Hippocampal formation (tissue), 2 donors: ENCODE measurements at places on chromosomes 1 and 21.

DNA sequence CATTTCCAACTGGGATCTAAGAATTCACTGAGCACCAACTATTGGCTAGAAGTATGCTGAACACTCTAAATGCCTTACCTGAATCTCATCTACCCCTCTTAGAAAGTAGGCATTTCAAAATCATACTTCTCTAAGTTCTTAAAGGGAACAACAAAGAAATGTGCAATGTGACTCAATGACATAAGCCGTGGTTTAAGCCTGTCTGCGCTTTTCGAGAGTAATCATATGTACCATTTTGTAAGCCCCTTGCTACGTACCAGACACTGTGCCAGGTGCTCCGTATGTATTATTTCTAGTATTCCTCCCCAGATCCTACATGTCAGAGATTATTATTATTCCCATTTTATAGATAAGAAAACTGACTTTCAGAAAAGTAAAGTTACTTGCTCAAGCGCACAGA is 454.2 kb downstream of the SETD4 start:
- no peak for DNase-seq

GRCh38 chr1:91770667-91771268 is 115.2 kb downstream of the TGFBR3 start:
- no peak for DNase-seq

GRCh38 chr1:227576189-227576588 is 12.8 kb downstream of the ZNF678 start:
- no peak for DNase-seq

GRCh38 chr1:95679262-95679661 is 445.3 kb downstream of the RWDD3 start:
- no peak for DNase-seq

- no peak for DNase-seq
These were observed 88.5 kb upstream of the VAV3 start for GRCh38 chr1:108053270-108054013.

DNA sequence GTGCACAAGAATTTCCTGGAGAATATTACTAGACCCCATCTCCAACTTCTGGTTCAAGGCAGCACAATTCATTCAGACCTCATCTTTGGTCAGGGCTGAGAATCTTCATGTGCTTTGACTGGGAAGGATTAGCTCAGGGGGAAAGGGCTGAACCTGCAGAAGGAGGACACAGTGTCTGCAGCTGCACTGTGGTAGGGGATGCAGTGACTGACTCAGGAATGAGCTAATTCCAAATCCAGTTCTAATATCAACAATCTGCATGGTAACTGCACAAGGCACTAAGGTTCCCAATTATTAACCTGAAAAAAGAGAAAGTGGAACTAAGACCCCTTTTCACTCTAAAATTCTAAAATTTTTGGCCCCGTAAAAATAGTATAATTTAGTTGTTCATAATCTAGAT is 31.6 kb downstream of the TTLL7 start:
- DNase-seq, result no peak

DNA sequence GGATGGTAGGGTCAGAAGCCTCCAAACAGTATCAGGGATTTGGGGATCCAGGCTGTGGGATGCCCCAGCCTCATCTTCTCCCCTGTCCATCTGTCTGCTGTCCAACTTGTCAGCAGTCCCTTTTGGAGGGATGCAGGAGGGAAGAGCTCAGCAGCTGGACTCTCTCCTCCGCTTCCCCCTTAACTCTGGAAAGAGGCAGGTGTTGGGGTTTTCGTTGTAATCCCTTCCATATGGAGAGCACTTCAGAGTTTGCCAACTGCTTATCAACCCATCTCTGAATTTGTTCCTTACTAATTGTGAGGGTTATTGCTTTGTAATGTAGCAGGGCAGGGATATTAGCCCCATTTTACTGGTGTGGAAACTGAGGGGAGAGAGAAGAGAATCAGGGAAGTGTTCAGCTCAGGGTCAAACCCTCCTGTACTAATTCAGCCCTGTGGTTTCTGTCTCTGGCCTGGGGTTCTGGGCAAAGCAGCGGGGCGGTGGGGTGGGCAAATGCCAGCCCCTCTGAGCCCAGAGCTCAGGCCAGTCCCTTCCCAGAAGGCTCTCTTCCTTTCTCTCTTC is 3.2 kb downstream of the CITED4 start:
- no peak for DNase-seq

DNA sequence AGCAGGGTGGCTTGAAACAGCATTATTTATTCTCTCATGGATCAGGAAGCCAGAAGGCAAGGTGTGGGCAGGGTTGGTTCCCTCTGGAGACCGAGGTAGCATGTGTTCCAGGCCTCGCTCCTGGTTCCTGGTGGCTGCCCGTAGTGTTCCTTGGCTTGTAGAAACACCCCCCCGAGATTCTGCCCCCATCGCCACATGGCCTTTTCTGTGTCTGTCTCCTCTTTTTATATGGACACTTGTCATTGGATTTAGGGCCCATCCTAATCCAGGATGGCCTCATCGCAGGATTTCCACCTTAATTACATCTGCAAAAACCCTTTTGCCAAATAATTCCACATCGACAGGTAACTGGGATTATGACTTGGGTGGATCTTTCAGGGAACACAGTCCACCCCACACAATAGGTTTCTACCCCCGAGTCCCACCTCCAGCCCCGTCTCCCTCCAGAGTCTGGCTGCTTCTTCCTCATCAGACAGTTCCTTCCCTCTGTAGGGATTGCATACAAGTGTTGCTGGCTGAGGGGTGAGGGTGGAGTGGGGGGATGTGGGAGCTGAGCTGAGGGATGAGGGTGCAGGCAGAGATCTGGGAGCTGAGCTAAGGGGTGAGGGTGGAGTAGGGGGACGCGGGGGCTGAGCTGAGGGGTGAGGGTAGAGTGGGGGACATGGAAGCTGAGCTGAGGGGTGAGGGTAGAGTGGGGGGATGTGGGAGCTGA is 12.3 kb upstream of the NPHP4 start:
- DNase-seq, result no peak

DNA sequence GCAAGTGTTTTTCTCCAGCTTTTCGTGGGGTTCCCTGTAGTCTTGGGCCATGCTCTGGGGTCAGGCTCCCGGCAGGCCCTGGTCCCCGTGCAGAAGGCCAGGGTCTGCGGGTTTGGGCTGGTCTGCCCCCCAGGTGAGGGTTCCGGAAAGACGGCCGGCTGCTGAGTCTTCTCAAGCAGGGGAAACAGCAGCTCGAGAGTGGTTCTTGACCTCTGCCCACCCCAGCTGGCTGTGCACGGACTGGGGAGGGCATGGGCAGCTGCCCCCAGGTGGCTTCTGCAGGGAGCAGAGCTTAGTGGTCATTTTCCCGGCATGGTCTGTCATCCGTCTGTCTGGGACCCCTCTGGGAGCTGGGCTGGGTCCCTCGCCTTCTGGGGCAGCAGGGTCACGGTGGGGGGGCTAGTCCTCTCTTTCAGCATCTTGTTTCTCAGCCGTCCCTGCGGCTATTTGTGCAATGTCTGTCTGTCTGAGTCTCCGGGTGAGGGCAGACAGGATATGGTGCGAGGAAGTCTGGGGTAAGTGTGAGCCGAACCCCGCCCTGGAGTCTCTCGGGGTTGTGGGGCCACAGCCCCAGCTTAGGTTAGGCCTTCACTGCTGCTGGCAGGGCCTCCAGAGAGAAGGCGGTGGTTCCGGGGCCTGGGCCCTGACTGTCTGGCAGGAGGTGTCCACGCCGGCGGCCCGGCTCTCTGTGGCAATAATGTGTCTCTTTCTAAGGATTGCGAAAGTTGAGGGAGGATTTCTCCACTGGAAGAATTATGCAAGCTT is 6.1 kb downstream of the SKI start:
- peak; percentile 42 for DNase-seq

GRCh38 chr1:999725-1000356 is at the start of gene HES4:
Gene HES4 (minus strand): TSS chr1:1000097. CDS start chr1:999973, 124 bp downstream.
- peak; percentile 56 for DNase-seq

- DNase-seq, result peak; percentile 53
These were observed 11.1 kb downstream of the ADPRS start for GRCh38 chr1:36099681-36100341.

GRCh38 chr1:96075704-96076455 is 645.7 kb upstream of the PTBP2 start:
- DNase-seq, result no peak

DNA sequence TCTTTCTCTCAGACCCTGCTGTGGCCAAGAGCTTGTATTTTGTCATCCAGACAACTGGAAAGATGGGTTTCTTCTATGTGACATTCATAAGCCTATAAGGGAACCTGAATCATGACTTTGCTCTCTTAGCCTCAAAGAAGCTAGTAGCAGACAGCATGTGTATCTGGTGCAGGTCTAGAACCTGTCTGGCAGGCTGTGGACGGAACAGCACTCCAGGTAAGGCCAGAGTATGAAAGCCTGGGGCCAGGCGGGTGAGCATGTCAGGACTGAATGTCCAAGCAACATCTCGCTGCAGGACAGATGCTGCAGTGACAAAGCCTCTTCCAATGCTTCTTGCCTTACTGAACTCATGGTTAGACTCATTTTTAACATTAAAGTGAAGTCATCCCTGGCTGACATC is 32.8 kb downstream of the AKNAD1 start:
- DNase-seq, result no peak

- no peak for DNase-seq
These were observed 82.5 kb downstream of the DESI2 start for GRCh38 chr1:244735404-244735803.

GRCh38 chr1:41626146-41626545 is 141.7 kb upstream of the EDN2 start:
- no peak for DNase-seq

DNA sequence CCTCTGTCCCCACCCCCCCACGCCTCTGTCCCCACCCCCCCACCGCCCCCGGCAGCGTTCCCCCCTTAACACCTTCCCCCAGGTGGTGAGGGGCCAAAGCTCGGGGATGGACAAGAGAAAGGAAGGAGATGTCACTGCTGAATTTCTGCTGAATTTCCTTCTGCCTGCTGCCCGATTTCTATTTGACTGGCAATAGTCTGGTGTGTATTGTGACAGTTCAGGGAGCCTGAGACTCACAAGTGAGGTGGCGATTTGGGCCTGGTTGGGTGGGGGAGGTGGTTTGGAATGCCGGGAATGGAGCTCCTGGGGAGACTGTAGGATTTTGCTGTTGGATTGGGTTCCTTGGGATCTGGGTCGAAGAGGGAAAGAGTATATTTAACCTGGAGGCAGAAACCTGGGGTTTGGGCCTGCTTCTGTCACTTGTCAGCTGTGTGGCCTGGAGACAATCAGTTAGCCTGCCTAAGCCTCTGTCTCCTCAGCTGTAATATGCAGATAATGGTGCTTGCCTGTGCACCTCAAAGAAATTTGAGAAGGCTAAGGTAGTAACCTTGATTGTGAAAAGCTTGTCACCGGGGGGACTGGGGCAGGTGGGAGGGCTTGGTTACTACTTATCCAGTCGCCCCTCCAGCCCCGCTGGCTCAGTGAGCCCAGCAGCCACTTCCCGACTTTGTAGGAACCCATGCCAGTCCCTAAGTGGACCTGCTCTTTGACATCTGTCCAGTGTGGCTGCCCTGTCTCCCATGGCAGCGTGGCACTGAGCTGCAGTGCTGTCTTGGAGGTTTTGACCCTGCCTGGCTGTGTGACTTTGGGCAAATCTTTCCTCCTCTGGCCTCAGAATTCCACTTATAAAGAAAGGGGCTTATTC is 7.7 kb upstream of the LMNA start:
- no peak for DNase-seq

DNA sequence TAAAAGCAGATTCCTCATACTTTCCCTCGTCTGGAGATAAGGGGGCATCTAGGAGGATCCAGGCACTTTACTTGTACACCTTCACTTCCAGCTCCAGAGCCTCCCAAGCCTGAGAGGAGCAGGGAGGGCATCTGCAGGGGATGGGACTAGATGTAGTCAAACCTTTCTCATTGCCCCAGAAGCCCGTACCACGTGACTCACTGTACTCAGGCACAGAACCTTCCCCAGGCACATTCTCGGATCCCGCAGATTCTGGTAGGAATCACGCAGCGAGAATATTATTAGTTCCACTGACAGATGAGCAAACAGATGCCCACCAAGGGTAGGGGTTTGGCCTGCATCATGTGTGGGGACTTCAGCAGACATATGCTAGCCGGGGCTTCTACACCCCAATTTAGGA is 25.2 kb upstream of the TNR start:
- DNase-seq, result no peak

DNA sequence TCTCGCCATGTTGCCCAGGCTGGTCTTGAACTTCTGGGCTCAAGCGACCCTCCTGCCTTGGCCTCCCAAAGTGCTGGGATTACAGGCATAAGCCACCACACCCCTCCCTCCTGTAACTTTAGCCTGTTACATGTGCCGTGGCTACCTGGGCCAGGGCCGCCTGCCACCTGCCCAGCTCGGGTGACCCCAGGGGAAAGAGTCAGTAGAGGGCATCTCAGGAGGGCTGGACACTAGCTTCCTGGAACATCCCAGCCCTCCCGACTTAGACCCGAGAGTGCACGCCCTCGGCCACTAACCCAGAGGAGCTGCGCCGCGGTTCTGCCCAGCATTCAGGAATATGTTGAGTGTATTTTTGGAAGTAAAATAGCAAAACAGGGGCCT is 40.4 kb upstream of the TMEM52 start:
- DNase-seq, result no peak

DNA sequence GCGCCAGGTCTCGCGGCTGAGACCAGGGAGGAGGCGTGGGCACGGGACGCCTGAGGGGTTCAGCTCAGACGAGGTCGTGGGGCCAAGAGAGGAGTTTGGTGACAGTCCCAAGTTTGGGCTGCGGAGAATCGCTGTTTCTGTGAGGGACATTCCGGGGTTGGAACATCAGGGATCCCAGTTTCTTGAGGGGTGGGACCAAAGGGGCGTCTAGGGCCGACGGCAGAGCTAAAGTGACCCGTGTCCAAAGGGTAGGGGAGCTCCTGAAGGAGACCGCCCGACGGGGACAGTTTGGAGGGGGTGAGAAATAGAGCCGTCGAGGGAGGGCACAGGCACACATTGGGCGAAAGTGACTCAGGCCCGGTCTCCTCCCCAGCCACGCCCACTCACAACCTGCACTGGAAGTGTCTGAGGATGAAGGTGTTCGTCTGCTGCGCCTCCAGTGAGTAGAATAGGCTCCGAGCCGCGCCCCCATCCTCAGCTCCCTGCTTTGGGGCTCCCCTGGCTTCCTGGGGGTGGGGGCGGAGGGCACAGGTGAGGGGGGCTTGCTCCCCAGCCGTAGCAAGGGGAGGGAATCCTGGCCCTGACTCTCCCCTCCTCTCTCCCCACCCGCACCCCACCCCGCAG is 7.0 kb downstream of the EFNA3 start:
- DNase-seq, result no peak

DNA sequence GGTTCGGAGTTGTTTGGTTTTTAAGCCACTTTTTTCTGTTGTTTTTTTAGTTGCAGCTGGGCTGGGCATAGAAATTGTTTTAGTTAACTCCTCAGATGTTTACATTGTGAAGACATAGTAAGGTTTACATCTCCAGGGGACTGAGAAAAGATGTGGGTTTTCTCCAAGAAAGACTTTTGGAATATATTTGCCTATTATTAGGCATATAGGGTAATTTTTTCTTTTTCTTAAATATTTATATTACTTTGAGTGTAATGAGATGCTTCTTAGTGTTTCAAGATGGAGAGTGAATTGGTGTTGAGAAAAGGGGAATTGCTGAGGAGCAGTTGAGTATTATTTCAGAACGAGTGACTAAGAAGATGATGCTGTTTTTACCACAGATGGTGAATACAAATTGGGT is 26.6 kb upstream of the PIGK start:
- no peak for DNase-seq

- DNase-seq, result no peak
These were observed 7.0 kb downstream of the TRIM33 start for GRCh38 chr1:114503916-114504422.

- no peak for DNase-seq
These were observed 62.8 kb upstream of the BCL9 start for GRCh38 chr1:147478521-147478920.
